ENCODE measurements at places on chromosomes 7 and 10.

DNA sequence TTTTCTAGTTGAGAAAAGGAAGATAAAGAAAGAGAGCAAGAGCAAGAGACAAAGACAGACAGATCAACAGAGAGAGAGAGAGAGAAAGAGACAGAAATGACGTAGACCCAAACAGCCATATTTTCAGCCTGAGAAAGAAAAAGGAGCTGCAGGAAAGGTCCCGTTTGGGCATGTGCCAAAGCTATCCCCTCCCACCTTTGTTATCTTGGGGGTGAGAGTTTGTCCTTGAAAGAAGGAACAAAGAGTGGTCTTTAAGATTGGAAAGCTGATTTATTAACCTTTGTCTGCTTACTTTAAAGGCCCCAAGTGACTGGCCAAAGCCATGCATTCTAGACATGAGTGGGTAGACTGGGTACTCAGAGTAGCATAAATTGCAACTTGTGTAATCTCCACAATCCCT is 98.2 kb downstream of the AOAH start:
- DNase-seq, result no peak

DNA sequence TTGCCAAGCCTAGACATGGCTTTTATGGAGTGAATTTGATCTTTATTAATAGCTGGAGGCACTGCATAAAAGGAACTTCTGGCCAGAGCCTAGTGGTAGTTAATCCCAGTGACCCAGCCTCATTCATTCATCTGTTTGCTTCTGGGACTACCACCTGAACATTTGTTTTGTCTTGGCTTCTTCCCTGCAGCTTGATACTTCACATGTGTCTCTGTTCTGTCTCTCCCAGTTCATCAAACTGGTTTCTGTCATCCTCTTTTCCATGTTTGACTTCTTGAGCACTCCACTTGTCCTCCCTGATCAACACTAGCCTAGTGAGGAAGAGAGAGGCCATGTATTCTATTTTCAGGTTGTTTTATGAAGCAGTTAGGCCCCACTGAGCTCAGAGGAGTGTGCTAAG is 163.6 kb downstream of the NRG3 start:
- DNase-seq, result no peak

DNA sequence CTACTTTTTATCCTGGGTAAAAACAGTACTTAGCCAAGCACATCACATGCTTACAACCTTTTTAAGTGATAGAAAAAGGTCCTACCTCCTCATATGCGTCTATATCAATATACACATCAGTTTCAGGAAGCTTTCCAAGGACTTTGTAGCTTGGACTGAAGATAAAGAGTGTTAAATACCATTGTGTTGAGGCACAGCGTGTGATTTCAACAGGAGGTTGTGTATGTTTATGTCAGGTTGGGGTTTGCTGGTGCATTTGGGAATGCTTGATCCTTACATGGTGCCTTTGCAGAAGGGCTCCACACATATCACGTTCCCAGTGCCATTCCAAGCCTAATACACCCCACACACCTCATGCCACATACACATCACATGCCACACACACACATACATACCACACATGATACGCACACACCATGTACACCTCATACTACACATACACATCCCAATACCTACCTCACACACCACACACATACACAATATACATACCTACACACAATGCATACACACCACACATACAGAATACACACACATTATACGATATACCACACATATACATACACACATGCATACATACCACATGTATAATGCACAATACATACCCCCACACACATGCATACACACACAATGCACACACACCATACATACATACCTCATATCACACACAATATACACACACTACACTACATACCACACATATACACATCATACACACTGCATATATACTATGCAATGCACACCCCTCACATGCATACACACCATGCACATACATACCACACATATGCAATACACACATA is 33.1 kb downstream of the PSMC2 start:
- DNase-seq, result no peak

DNA sequence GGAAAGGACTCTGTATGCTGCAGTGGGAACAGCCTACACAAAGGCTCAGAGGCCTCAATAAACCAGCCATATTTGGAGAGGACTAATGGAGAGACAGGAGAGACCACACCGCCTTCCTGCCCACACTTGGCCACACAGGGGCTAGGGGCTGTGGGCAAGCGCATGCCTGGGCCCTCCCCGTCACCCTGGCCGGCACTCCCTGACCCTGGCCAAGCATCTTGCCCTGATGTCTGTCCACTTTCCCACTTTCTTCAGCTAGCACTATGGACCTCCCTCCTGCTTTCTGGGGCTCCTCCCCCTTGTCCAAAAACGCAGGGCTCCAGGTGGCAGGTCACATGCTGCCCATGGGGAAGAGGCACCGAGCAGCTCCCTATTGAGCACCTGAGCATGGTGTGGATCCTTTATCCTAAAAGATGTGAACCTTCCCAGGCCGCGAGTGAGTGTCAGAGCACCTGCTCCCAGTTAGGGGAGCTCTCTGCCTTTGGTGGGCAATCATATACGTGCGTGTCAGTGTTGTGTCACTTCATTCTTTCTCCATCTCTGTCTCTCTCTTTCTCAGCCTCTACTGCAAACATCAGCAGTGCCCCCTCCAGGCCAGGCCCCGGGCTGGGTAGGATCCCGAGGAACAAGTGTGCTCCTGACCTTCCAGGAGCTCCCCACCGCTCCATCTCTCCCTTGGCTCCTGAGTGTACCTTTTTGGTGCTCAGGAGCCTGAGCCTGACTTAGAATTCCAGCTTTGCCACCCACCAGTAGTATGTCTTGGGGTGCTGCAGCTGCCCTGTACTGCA is 74.0 kb downstream of the ZMIZ1 start:
- DNase-seq, result no peak

DNA sequence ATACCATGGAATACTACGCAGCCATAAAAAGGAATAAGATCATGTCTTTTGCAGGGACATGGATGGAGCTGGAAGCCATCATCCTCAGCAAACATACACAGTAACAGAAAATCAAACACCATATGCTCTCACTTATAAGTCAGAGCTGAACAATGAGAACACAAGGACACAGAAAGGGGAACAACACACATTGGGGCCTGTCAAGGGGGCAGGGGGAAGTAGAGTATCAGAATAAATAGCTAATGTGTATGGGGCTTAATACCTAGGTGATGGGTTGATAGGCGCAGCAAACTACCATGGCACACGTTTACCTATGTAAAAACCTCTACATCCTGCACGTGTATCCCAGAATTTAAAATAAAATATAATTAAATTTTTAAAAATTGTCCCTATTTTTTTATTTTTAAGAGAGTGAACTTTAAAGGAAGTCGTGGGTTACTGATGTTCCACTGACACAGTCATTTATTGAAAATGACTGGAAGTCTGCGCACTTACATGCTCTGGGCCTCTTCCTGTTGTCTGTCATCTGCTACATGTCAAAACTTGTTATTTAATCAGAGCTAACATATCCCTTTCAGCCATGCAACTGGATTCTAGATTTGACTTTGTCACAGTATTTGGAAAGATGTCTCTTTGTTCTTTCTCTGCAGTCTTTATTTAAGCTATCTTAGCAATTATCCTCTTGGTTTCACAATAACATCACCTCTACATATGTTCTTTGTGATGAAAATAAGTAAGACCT is 73.7 kb upstream of the ABCB5 start:
- no peak for DNase-seq
